ENCODE measurements at places on chromosomes 11 and 22.
A peak's percentile ranks its signal among the peaks of the same experiment; 100 is the strongest.

DNA sequence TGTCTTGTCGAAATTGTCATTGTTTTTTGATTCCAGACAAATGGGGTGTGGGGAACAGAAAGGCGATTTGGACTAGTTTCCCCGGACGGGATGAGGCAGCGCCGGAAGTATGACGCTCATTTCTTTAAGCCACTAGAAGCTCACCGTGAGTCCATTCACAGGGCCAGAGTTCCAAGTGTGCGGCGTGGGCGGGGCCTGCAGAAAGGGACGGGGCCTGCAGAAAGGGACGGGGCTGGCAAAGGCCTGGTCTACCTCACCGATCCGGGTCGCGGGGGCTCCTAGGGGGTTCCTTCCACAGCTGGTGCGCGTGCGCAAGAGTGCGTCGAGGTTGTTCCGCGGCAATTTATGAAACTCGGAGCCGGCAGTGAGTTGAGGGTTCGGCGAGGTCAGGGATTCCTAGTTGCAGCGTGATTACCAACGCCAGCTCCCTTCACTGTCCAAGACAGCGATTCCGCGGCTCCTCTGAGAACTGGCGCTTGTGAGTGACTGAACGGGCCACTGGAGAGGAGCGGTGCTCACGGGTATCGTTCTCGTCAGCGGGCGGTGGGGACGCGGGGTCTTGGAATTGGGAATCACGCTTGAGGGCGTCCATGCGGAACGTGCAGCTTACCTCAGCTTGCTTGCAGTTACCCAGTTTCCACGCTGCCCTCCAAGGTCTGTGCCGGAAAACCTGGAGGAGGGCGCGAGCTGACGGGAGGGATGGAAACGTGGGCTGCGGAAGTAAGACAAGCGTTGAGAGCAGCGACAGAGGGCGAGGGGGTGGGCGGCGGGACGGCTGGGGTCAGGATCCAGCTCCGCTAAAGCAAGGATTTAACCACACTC lies at the start of gene ZNF215:
TSS of gene ZNF215 (plus strand) at position 219 of the 822 bp plus-strand sequence. CDS start 5,847 bp downstream, outside the sequence.
- peak; percentile 81 for DNase-seq

DNA sequence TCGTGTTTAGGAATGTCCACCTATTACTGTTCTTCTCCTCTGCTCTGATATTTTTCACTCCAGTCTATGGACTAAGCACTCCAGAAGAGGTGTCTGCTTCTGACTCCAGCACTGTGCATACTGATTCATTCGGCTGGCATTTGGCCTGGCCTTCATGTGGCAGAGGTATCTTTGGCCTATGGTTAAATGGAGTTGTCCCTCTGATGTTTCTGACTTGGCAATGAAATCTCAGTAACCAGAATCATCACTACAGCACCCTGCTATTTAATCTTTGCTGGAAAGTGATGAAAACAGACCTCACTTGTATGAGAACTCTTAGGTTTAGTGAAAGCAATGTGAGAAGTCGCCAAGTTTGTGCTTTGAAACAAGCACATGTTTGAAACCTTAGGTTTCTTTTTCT lies 155.2 kb downstream of the MAML2 start:
- DNase-seq, result peak; percentile 61

GRCh38 chr11:113449743-113450142 lies 25.5 kb downstream of the DRD2 start:
- no peak for DNase-seq

- DNase-seq, result peak; percentile 27
Observed at GRCh38 chr11:65781962-65782815, 1.4 kb upstream of the AP5B1 start.

DNA sequence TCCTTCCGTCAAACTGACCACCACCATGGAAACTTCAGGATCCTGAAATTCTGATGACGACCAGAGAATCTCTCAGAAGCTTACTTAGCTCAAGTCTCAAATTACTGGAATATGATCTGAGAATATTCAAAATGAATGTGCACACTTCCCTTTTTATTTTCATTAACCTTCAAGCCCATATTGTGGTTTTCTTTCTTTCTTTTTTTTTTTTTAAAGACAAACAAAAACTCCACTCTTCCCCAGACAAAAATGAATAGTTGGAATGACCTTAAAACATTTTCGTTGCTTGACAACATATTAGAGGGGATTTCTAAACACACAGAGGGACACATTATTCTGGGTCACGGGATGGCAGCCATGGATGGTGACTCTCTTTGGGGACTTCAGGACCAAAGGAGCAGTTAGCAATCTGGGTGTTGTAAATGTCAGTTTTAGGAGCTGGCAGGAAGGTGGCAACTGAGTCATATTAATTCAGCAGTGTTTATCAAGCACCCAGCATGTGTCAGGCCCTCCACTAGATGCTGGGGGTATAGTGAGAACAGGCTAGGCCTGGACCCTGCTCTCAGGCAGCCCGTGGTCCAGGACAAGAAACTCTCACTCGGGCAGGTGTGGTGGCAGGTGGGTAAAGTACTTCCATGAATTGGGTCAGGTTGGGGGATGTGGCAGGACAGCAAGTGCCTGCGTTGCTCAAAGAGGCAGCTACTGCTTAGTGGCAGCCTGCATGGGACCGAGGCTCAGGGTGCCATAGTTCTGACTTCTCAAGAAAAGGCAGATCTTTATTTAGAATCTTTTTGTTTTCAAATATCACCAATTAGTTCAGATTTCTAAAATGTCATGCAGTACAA lies 126.1 kb downstream of the HIPK3 start:
- no peak for DNase-seq

DNA sequence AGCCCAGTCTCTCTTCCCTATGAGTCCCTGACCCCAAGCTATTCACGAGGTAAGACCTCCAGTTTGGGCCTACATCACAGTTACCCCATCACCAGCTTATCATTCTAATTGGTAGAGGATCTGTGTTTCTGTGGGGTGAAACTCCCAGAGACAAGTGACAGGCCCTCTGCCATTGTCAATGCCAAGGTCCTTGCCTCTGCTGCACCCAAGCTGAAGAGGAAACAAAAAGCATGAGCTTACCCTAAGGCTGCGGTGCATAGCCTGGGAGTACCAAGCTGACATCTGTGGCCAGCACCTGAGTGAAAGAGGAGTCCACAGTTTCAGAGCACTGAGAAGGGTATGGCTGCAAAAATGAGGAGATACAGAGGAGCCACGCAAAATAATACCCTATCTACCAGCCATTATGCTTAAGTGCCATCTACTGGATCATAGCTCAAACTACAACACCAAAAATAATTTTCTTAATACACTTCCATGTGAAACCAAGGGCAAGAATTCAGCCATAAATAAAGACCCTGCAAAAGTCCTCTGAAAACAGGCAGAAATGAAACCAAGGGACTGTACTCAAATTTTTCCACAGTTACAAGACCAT lies 62.3 kb upstream of the ANO5 start:
- DNase-seq, result no peak

DNA sequence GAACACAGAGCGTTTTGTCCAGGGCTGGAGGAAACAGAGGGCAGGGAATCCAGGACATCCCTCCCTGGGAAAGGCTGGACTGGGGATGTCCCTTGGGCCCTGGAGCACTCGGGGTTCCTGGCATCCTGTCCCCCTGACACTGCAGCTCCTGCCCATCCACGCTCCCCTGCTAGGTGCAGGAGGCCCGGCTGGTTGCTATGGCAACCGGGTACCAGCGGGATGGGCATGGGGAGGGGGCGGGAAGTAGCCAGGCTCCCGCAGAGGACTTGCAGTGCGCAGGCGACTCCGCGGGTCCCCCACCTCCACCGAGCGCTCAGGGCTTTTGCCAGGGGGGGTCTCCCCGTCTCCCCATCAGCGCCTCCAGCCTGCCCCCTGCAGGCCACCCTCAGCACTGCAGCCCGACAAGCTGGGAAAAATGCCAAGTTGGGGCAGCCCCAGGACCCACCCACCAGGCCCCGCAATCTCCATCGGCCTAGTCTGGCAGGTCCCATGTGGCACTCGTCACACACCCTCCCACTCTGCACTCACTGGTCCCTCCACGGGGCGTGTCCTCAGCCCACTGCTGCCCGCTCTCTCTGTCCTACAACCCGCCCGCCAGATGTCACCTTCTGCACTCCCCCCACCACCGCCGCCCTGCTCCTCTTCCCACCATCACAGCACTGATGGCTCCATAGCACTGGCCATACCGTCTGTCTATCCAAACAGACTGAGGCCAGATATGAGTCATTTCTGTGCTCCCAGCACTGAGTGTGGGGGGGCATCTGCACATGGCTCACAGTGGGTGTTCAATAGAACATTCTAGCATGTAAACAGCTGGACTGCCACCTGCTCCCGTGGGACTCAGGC lies 31.5 kb downstream of the KIAA0930 start:
- peak; percentile 61 for DNase-seq

- peak; percentile 89 for DNase-seq
Observed at GRCh38 chr11:10293423-10294289, at the start of gene SBF2. SBF2 (minus strand) TSS chr11:10294219; CDS start chr11:10294069, 150 bp downstream.

DNA sequence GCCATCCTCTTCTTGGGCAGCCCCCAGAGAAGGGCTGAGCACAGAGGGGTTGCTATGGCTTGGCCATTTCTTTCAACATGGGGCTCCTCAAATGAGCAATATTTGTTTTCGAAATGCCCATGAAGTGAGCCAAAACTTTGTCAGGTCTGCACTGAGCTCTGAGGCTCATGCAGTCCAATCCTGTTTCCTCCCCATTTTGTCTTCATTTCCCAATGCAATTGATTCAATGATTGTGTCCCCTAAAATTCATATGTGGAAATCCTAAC lies 60.6 kb upstream of the CD44 start:
- no peak for DNase-seq

DNA sequence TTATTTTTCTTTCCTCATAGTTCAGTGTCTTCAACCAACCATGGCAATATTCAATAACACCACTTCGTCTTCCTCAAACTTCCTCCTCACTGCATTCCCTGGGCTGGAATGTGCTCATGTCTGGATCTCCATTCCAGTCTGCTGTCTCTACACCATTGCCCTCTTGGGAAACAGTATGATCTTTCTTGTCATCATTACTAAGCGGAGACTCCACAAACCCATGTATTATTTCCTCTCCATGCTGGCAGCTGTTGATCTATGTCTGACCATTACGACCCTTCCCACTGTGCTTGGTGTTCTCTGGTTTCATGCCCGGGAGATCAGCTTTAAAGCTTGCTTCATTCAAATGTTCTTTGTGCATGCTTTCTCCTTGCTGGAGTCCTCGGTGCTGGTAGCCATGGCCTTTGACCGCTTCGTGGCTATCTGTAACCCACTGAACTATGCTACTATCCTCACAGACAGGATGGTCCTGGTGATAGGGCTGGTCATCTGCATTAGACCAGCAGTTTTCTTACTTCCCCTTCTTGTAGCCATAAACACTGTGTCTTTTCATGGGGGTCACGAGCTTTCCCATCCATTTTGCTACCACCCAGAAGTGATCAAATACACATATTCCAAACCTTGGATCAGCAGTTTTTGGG lies at the start of gene OR51T1:
TSS of gene OR51T1 (plus strand) at position 41 of the 641 bp plus-strand sequence. CDS start at position 41, 0 bp downstream.
- DNase-seq, result no peak

DNA sequence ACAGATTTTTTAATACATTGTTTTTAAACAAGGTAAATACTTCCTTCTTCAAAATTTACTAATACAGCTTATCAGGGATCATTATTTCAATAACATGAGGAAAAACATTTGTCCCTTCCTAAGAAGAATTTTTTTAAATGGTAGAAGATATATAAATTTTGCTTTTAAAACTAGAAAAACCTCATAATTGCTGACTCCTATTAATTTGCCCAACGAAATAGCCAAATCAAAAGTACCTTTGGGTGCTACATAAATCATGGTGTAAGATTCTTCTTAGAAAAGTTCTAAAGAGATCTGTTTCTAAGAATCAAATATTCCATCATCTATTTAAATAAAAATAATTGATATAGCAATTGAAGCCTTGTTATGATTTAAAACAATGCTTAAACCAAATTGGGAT lies 54.9 kb downstream of the CEP57 start:
- no peak for DNase-seq

DNA sequence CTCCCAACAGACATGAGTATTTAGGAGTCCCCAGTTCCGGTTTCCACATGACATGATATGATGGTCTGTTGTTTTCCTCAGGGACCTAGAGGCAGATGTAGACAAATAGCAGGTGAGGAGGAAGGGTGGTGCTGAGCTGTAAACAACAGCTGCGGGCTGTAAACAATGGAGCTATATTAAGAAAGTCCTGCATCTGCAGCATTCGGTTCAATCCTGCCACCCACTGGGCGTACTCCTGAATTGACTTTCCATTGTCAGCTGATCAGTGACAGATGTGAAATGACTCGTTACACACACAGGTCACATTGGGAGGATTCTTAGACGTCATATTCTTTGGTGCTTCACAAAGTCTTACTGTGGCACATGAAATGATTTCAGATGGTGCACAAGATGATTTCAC lies 26.8 kb upstream of the RAG1 start:
- peak; percentile 65 for DNase-seq

GRCh38 chr22:47094861-47095330 lies 332.4 kb downstream of the TBC1D22A start:
- DNase-seq, result peak; percentile 40

GRCh38 chr11:133636711-133637355 lies 104.5 kb upstream of the OPCML start:
- DNase-seq, result no peak

DNA sequence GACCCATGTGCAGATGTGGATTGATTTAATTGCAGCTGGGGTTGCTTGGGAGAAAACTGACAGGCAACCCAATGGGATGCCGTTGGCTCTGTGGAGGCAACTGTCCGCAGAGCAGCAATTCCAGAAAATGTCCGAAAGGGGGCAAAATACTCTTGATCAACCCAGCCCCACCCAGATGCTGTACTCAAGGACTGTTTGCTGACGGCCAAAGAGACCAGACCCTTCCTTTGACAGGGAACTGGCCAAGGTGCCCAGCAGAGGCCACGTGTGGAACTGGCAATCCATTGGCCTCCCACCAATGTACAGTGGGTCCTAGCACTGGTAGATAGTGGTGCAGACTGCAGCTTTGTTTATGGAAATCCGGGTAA lies 29.7 kb upstream of the KCNA4 start:
- no peak for DNase-seq

DNA sequence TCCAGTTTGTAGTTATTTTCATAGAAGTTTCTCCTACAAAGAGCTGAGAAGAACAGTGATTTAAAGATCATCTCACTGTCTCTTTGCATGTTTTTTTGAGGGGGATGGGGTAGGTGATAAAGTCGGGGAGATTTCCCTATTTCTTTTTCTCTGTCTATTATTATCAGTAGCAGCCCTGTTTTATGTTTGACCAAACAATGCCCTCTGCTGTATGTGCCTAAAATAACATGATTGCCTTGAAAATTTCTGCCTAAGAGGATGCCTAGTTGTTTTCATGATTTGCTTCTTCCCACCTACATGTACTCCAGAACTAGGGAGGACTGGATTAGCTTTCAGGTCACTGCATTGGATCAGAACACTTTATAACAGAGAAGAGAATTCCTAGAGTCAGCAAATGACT lies 1330.2 kb downstream of the LRRC4C start:
- no peak for DNase-seq

DNA sequence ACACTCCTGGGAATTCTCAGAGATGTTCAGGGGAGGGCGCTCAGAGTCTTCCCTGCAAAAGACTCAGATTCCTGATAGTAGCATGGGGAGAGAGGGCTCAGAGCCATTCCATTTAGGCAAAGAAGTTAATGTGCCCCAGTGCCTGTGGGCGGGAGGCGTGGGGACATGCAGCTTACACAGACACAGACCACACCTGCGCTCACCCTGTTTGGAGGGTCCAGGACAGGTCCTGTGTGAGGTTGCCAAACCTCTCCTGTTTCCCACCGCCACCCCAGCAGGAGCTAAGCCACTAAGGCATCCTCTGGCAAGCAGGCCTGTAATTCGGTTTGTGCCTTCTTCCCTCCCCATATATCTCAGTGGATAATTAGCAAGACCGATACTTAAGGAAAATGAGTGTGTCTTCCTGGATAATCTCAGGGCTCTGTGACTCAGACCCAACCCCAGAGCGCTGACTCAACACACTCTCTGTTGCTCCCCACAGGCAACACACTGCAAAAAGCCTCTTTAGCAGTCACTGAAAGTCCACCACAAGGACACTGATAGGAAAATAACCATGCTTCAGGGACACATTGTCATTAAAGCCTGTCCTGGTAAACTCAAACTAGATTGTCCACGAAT lies 118.9 kb upstream of the LMO1 start:
- DNase-seq, result no peak

All from activated CD4-positive, alpha-beta T cell treated with anti-CD3 and anti-CD28 coated beads for 36 hours (primary cell).